ENCODE measurements at places on chromosomes 2 and 18.
A peak's percentile ranks its signal among the peaks of the same experiment; 100 is the strongest.

DNA sequence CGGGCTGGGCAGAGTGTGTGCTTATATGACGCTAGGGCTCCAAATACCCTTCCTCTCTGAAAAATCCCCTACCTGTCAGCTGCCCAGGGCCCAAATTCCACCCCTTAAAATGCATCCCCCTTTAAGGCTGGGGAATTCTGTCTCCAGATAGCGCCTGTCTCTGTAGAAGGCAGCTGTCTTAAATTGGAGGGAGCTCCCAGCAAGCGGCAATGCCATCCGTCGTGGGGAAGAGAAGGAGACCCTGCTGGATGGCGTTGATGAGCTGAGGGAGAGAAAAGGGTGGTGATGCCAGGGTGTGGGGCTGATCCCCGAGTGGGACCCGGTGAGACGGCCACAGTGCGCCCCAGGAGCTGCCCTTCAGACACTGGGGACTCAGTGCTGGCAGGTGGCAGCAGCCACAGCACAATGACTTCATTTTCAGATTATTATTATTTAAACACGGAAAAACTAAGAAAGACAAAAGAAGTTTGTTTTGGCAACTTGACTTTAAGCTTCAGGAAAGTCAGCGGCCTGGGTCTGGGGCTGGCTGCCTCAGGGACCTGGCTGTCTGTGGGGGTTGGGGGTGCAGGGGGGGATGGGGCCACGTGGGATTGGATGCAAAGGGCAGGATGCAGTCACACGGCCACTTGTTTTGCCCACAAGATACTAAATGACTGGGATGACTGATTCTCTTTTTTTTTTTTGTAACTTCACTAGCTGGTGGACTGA lies 152.8 kb downstream of the TFCP2L1 start:
- DNase-seq: no peak

- no peak for DNase-seq
These were observed 610.0 kb downstream of the KCNJ3 start for GRCh38 chr2:155308367-155309009.

DNA sequence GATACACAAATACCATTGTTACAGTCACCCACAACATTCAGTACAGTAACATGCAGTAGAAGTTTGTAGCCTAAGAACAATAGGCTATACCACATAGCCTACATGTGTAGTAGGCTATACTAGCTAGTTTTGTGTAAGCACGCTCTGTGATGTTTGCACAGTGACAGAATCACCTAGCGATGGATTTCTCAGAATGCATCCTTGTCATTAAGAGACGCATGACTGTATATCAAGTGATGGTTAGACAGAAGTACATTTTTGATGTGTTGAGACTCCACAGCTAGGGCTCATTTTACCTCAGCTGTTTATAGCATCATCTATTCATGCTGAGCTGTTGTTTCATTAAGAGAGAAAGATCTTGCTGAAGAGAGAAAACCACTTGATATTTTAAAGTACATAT lies 19.4 kb downstream of the PLEKHA3 start:
- no peak for DNase-seq

- no peak for DNase-seq
These were observed 205.7 kb downstream of the ALK start for GRCh38 chr2:29715655-29716054.

- no peak for DNase-seq
These were observed 6.5 kb downstream of the TSHZ1 start for GRCh38 chr18:75216911-75217689.

DNA sequence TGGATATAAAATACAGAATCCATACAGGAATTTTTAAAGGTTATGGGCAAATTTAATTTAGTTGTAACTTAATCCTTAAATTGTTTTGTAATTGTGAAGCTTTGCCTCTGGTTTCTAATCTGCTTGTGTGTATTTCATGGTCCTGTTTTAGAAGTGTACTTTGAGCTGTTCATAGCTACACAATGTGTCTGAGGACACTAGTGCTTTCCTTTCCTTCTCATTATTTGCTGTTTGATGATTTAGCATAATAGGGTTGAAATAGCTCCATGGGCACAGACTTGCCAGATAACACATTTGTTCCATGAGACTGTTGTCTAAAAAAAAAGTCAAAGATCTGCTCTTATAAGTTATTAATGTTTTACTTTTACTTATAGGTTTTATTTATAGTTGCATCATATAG lies 134.2 kb downstream of the MYO1B start:
- DNase-seq: no peak

- DNase-seq: no peak
These were observed 6.9 kb downstream of the ACTR3 start for GRCh38 chr2:113896791-113897190.

- DNase-seq: peak; percentile 72
These were observed 76.6 kb upstream of the MAP4K3 start for GRCh38 chr2:39513641-39514094.

GRCh38 chr2:74554820-74555531 lies 456 bp downstream of the DOK1 start:
- peak; percentile 42 for DNase-seq

DNA sequence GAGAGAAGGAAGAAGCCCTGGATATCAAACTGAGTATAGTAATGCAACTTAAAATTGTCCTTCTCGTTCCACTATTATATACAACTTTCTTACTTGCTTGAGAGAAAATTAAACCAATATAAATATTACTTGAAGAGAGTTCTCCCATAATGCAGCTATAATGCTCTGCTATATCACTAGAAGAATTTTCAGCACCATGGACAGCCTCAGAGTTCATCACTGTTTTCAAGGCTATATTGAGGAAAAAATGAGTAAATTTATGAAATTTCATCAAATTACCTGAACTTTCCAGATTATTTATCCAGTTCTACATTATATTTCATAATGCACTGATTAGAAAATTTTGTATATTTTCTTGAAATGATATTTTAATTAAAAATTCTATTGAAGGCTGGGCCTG lies 1053.5 kb upstream of the FAM98A start:
- DNase-seq: no peak

DNA sequence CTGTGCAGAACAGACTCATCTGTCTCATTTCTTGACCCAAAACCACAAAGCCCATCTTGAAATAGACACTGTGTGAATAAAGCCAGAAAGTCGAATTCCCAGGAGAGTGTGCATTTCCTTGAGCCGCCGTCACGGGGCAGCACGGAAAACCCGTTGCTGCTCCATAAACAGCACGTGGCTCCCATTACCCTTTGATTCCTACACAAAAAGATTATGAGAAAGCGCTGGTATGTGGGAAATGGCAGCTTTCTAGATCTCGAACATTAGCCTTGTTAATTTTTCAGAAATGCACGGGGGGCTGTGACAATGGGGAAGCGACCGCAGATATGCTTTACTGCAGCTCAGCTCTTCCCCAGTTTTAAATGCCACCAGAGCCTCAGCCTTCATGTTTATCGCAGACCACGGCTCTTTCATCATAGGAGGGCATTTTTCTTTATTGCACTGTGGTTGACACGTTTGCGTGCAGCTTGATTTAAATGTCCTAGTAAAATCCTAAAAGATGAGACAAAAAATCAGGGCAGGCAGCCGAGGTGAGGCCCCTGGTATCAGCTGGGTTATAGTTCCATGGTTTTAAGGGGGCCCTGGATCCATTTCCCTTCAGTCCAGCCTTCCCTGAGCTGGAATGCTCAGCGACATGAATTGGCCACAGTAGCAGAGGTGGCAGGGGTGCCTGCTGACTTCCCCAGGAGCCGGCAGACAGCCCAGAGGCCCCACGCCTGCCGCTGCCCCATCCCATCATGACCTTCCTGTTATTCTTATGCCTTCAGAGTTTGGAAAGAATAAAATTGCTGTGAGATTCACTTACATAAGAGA lies 249.3 kb downstream of the NDUFA10 start:
- DNase-seq: no peak

- DNase-seq: no peak
These were observed 22.2 kb downstream of the MCFD2 start for GRCh38 chr2:46893269-46893939.

DNA sequence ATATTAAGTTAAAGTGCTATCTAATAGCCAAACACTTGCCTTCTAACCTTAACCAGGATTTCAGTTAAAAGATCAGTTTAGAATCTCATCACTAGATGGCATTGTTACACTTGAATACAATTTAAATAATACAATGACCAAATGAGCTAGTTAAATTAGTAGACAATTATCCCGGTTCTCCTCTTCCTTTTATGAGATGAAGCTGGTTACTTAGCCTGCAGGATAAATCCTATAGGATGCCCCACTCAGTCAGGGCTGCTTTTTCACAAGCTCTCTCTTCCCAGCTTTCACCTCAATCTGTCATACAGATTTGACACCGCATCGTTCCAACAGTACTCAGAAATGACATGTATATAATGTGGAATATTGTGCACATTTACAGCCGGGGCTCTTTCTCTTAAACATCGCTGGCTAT lies 678.8 kb downstream of the KCNJ3 start:
- no peak for DNase-seq

DNA sequence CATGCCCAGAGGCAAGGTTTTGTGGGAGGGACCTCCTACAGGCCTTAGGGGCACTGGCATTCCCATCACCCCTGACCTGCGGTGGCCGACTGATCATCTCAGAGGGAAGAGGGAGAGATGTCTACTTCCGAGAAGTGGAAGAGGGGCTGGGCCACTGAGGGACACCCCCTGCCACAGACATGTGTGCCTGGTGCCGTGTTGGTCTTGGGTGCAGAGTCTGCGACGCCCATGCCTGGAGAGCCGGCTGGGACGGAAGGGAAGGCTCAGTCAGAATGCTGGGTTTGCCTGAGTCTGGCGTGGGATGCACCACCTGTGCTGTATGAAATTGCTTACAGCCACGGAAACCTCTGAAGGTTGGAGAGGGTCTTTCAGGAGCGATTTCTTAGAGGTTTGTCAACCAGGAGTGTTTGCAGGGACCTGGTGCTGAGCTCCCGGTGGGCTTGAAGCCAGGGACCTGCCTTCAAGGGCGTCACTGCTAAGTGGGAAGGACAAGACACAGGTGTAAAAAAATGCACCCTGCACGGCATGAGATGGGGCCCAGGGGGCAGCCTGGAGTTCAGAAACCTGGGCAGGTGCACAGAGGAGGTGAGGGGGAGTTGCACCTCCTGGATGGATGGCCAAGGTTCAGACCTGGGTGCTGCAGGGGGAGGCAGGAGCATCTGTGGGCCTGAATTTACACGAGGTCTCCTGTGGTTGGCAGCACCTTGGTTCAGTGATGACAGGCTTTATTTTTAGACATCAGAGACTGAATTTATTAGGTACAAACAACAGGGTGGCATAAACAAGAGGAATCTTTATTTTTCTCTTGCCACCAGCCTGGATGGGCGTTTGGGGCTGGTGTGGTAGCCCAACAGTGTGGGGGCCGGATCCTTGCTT lies 100.3 kb downstream of the CTIF start:
- DNase-seq: no peak

DNA sequence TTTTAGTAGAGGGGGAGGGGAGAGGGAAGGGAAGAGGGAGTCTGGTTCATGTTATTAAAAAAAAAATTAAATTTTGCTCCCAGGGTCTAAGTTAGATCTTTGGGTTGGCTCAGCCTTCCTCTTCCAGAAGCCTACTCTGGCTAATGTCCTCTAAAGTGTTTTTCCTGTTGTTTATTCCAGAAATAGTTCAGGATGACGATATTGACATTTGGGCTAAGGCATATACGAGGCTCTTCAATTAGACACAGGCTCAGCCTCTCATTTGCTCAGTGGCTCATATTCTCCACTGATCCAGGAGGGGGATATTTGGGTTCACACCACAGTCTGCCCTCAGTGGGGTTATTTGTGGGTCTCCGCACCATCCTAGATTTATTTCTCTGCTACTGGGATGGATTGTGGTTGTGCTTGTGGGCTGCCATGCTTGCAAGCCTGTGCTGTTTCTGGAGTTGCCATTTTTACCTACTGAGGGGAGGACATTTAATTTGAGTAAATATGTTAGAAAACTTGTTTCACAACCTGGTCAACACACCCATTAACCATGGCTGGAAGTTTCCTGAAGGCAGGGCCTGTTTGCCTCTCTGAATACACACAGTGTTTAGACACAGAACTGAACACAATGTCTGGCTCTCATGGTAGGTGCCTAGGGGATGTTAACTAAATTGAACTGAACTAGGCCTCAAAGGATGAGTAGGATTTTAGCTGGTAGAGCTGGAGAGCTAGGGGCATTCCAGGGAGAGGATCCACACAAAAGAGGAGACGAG lies 257.5 kb upstream of the EPAS1 start:
- no peak for DNase-seq

GRCh38 chr2:96894151-96894531 lies 24.3 kb upstream of the SEMA4C start:
- no peak for DNase-seq

- DNase-seq: no peak
These were observed 63.3 kb downstream of the SFXN5 start for GRCh38 chr2:73007991-73008765.

DNA sequence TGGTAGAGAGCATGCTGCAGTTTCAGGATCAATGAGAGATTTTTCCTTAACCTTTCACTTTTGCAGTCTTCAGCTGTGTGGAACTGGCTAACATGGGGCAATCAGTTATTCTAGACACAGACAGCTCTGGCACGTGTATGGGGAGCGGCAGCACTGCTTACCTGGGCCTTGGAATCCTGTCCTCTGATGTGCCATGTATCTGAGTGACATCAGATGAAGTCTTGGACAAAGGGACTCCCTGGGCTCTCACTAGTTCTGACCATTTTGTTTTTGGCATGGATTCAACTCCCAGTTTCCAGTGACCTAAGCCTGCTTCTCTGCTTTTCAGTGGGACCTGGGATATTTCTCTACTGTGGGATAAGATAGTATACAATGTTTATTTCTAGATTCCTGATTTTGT lies 54.3 kb downstream of the RNF144A start:
- no peak for DNase-seq

DNA sequence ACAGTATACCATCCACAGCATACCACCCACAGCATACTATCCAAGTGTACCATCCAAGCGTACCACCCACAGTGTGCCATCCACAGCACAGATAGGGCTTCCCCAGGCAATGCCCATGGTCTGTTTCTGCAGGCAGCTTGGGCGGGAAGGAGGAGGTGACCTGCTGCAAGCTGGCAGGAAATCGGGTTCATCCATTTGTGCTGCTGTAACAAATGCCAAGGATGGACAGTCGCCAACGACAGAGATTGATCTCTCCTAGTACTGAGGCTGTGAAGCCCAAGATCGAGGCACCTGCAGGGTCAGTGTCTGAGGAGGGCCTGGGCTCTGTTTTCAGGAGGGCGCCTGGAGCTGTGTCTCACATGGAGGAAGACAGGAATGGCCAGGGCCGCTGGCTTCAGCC lies 93.6 kb upstream of the SNTG2 start:
- no peak for DNase-seq

Data from tibial artery (tissue), 4 donors.